Stimulated activated CD4-positive, alpha-beta T cell treated with anti-CD3 and anti-CD28 coated beads, Interleukin-1b, Interleukin-23, amount 100 ng/mL, for 1 hour (primary cell): ENCODE measurements at places on chromosomes 2 and 18.
A peak's percentile ranks its signal among the peaks of the same experiment; 100 is the strongest.

GRCh38 chr2:236217926-236218325, 46.3 kb downstream of the ASB18 start:
- no peak for DNase-seq

- DNase-seq: peak; percentile 7
These were observed 223.7 kb downstream of the CYP26B1 start for GRCh38 chr2:71923887-71924533.

GRCh38 chr18:59468821-59469220, 109.8 kb upstream of the LMAN1 start:
- DNase-seq: no peak

DNA sequence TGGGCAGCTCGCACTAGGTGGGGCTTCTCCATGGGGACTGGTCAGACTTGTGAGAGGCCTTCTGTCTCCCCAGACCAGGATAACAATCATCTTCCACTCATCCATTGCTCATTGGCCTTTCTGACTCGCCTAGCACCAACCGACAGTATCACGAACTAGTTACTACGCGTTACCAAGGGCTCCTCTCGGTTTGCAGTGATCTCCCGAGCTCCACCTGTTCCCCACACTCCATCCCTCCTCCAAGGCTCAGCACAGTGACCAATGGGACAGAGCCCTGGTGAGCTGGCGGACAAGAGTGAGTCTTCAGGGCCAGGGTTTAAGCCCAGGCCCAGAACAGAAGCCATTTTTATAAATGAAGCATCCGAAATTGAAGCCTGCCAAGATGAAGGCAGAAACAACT, 42.8 kb upstream of the SMAD7 start:
- no peak for DNase-seq

DNA sequence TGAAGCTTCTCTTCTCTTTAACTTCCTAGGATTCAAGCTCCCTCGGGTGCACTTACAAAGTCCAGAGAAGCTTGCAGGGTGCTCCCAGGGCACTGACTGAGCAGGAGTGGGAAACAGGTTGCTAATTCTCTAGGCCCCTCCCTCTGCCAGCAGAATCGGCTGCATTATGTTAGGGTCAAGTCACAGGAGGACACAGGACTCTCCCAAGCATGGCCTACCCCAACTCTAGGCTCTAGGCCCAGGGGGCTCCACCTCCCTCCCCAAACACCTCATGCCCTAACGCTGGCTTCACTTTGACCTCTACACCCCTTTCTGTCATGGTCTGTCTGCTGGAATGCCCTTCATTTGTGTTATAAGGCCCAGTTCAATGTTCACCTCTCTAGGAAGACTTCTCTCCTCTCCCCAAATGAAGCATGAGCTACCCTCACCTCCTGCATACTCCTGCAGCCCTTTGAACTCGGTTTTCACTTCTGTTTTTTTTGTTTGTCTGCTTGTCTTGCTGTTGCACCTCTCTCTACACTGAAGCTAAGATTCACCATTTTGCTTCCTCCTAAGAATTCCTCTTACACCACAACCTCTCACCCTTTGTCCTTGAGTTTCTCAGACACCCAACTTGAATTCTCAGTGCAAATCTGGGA, 521.8 kb upstream of the ID2 start:
- no peak for DNase-seq

- no peak for DNase-seq
These were observed 21.4 kb downstream of the KIF3C start for GRCh38 chr2:25960920-25961319.

GRCh38 chr18:48445540-48445939, 36.4 kb upstream of the ZBTB7C start:
- DNase-seq: peak; percentile 26

- no peak for DNase-seq
These were observed 61.8 kb upstream of the ARL4C start for GRCh38 chr2:234558642-234559041.

GRCh38 chr2:152544638-152545037, 172.6 kb downstream of the PRPF40A start:
- no peak for DNase-seq

DNA sequence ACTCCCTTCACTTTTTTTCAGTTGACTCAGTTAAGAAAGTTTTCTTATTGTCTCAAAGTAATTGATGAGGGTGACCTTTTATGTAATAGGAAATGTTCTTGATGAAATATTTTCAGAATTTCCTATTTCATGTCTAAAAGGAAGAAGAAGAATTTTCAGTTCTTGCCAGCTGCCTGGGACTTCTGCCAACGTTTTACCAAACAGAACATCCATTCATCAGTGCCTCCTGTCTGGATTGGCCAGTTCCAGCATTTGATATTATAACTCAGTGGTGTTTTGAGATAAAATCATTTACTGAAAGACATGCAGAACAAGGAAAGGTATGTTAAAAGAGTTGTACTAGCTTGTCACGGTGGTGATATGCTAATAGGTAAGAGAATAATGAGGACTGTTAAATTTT, 104.7 kb upstream of the MYO3B start:
- DNase-seq: no peak

- no peak for DNase-seq
These were observed 19.7 kb upstream of the ARHGAP25 start for GRCh38 chr2:68714866-68715265.

DNA sequence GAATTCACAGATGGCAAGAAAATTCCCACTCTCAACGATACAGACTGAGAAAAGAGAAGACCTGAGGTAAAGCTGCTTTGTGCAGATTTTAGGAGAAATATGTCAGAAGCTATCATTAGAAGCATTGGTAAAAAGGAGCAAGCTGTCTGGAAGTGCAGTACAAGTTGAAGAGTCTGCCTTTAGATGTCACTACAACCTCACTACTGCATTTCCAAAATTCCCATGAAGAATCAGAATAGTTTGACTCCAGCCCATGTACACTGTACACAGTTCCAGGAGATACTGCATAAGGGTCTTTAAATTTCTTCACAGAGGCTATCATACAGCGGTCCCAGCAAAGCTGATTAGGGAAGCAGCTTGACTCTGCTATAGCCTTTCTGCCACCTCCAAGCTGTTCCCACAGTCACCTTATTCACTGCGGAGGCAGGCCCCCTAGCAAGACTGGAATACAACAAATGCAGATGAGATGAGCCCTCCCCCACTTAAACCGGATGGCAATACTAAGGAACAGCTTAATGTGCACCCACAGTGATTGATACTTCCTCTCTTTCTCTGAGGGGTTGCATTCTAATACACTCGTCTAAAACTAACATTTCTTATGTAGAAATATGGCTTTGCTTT, 527.4 kb downstream of the TMEM182 start:
- DNase-seq: no peak
